ENCODE measurements at places on chromosomes 12 and 14.

GRCh38 chr12:58801986-58802385 is 118.3 kb downstream of the LRIG3 start:
- DNase-seq: no peak

DNA sequence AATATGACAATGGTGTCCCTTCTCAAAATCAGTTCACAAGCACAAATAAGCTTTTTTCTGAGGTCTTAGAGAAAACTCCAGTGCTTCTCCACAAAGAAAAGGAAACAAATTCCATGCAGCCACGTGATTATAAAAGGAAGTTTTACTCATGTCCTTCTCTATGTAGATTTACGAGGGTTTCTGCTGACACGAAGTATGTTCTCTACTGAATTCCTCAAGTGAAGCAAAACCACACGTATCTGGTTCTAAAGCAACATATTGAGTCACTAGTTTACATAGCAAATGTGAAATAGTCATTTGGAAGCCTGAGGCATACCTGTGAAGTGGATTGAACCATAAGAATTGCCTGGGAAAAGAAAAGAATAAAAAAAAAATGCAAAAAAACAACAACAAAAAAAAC is 31.9 kb downstream of the BMP4 start:
- DNase-seq: no peak

DNA sequence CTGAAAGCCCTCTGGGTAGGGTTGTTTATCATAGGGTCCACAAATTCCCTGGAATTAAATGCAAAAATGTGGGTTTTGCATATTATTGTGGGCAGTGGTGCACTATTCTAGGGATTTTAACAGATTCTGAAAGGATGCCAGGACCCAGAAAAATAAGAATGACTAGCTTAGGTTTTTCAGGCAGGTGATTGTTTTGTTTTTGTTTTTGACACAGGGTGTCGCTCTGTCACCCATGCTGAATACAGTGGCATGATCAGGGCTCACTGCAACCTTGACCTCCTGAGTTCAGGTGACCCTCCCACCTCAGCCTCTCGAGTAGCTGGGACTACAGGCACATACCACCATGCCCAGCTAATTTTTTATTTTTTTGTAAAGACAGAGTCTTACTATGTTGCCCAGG is 19.2 kb downstream of the GALNT6 start:
- DNase-seq: no peak

GRCh38 chr14:98622208-98623051 is 649.6 kb downstream of the BCL11B start:
- DNase-seq: no peak

All from germinal center (tissue), 1 donor.